ENCODE measurements at places on chromosomes 6 and 20. TPM values are rescaled to one million over a fixed set of nuclear protein-coding genes. Genes with fewer than 3 reads are reported as not detected.
A peak's percentile ranks its signal among the peaks of the same experiment; 100 is the strongest.

DNA sequence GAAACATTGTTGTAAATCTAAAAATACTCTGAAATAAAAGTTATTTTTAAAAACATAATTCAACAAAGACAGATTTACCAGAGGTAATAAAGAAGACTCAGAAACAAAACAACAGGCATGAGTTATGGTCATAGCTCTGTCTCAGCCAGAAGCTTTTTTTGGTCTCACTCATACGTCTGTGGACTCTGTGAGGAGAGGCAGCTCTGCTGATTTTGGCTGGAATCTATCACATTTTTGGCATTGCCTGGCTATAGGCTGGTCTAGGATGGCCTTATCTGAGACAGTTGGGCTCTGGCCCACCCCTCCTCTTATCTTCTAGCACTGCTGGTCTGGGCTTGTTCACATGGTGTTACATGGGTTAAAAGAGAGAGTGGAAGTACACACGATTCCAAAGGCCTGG, 514.0 kb upstream of the BTBD3 start:
- H3K4me3 ChIP-seq = no peak overlapping the region
- H3K27ac ChIP-seq = no peak overlapping the region
- H3K4me1 ChIP-seq = no peaks in the 10 kb centered on the region
- no peaks in the 10 kb centered on the region for H3K27me3 ChIP-seq

GRCh38 chr6:146974351-146974750, 229.9 kb upstream of the STXBP5 start:
- no peak overlapping the region for H3K4me3 ChIP-seq
- no peaks in the 10 kb centered on the region for H3K36me3 ChIP-seq
- no peak overlapping the region for H3K27ac ChIP-seq
- DNase-seq = no peak

DNA sequence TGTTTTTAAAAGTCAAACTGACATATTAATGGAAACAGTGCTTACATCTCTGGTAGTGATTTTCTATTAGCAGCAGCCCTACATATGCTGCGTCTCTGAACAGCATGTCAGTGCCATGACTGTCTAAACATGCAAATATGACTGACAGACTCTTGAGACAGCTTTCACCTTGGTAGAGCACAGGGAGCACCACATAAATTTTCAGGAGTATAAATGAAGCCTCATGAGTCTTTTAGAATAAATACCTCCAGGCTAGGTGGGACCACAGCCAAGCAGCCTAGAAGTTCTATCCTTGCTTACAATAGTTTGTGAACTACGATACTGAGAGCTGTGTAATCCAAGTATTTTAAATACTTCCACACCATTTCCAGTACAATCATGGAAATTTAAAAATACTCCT, 410.7 kb upstream of the RUNX2 start:
- H3K36me3 ChIP-seq = no peaks in the 10 kb centered on the region
- peaks cover 5% of the 10 kb centered on the region for H3K4me1 ChIP-seq
- DNase-seq = no peak
- H3K27ac ChIP-seq = no peak overlapping the region

GRCh38 chr6:36985417-36985807, 584 bp downstream of the MTCH1 start:
- H3K4me3 ChIP-seq = peak overlapping the region; percentile 99
- H3K27ac ChIP-seq = peak overlapping the region; percentile 99
- no peak for DNase-seq
- H3K36me3 ChIP-seq = peaks cover 3% of the 10 kb centered on the region

DNA sequence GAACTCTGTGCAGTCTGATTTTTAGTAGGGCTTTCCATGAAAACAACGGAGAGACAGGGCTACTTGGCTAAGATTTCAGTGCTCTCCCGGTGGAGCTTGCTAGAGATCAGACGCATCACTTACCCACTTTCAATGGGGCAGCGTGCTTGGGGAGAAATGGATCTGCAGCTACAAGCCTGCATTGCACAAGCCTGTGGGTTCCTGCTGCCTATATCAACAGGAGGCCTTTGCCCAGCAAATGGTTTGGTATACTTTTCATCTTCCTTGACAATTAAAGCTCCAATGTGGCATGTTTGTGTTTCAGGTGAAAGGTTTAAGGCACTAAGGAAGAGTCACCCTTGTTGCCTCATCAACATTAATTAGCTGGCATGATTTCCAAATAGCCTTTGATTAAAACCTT, 136.0 kb upstream of the FOXQ1 start:
- H3K4me3 ChIP-seq = no peak overlapping the region
- no peak overlapping the region for H3K27ac ChIP-seq
- no peak for DNase-seq

- peaks cover 6% of the 10 kb centered on the region for H3K4me1 ChIP-seq
- H3K27ac ChIP-seq = no peak overlapping the region
- peaks cover 84% of the 10 kb centered on the region for H3K27me3 ChIP-seq
- DNase-seq = no peak
- H3K4me3 ChIP-seq = no peak overlapping the region
- no peaks in the 10 kb centered on the region for H3K36me3 ChIP-seq
These were observed 750 bp upstream of the PAK5 start for GRCh38 chr20:9839626-9840025.

Gene LY6G6C
- 0.80 TPM for total RNA-seq

DNA sequence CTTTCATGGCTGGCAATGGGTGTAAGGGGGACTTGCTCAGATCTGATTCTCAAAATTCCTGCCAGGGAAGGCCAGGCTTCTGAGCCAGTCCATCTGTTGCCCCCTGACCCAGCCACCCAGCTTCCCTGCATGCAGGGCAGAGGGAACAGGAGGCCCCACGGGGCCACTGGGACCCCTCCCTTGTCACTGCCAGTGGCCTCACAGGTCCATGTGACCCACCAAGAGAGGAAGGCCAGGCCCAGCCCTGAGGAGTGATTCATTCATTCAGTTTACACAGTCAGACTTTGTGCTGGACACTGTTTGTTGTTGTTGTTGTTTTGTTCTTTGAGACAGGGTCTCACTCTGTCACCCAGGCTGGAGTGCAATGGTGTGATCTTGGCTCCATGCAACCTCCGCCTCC, 39.5 kb downstream of the UBE2V1 start:
- H3K36me3 ChIP-seq = no peaks in the 10 kb centered on the region
- no peaks in the 10 kb centered on the region for H3K27me3 ChIP-seq
- H3K4me1 ChIP-seq = peaks cover 3% of the 10 kb centered on the region
- H3K4me3 ChIP-seq = no peak overlapping the region
- no peak overlapping the region for H3K27ac ChIP-seq
- DNase-seq = no peak

DNA sequence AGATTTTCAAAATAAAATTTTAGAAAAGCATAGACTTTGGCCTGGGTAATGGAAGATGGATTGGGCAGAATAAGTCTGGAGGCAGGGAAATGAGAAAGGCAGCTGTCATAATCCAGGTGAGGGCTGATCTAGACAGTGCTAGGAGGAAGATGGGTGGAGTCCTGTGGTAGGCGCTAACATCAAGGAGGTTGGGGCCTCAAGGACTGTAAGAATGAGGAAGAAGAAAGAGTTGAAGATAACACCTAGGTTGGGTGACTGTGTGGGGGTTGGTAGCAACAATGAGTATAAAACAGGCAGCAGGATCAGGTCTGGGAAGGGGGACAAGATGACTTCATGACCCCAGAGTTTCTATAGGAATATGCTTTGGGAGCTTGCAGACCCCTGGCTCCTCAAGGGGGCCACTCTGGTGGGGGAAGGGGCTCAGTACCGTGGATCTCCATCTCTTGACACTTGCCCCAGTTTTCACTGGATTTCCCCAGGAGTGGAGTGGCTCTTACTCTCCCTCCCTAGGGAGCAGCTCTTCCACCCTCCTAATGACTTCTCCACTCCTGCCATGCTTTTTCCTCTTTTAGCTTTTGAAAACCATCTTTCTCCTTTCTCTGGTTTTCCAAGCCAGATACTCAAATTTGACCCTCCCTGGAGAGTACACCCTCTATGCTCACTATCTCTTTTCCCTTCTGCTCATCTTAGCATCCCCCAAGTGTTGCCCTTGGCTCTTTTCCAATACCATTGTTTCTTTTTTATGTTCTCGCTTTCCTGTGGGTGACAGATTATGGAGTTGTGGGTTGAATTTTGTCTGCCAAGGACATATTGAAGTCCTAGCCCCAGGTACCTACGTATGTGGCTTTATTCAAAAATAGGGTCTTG, 14.8 kb downstream of the TRIM31 start:
- no peak for DNase-seq
- peaks cover 78% of the 10 kb centered on the region for H3K27me3 ChIP-seq
- no peak overlapping the region for H3K27ac ChIP-seq
- peaks cover 18% of the 10 kb centered on the region for H3K4me1 ChIP-seq

DNA sequence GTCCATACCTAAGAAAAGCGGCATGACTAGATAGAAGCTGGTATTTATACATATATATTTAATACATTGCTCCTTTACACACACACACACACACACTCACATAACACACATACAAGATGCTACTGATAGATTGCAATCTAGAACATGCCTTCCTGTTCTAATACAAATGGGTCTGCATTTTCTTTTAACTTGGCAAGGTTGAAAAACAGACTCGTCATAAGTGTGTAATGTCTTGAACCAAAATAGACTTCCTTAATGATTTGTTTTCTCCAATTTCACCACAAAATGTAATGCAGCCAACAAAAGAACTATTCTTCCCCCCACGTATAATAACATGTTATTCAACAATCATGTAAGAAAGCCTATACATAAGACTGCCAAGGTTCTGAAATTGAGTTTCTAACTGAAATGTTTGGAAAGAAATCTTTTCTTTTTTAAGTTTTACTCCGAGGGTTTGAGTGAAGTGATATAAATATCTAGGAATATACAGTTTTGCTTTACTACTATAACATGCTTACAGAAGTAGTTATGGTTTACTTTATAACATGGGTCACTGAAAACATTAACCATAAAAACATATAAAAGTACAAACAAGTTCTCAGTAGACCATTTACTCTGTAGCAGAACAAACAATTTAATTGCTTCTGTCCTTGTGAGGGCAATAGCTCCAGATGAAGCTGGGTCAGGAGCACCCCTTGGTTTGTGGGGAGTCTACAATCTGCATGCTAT, 207.5 kb downstream of the FOXC1 start:
- DNase-seq = no peak
- H3K36me3 ChIP-seq = no peaks in the 10 kb centered on the region
- H3K27me3 ChIP-seq = no peaks in the 10 kb centered on the region
- H3K27ac ChIP-seq = no peak overlapping the region
- H3K4me3 ChIP-seq = no peak overlapping the region
- H3K4me1 ChIP-seq = peaks cover 4% of the 10 kb centered on the region

- no peaks in the 10 kb centered on the region for H3K27me3 ChIP-seq
- DNase-seq = peak; percentile 53
- H3K4me3 ChIP-seq = no peak overlapping the region
- H3K4me1 ChIP-seq = peaks cover 10% of the 10 kb centered on the region
These were observed 38.0 kb downstream of the RARS2 start for GRCh38 chr6:87551799-87552198.

GRCh38 chr6:156587751-156588301, 189.4 kb upstream of the ARID1B start:
- H3K27ac ChIP-seq = no peak overlapping the region
- H3K4me1 ChIP-seq = no peaks in the 10 kb centered on the region
- H3K36me3 ChIP-seq = no peaks in the 10 kb centered on the region

DNA sequence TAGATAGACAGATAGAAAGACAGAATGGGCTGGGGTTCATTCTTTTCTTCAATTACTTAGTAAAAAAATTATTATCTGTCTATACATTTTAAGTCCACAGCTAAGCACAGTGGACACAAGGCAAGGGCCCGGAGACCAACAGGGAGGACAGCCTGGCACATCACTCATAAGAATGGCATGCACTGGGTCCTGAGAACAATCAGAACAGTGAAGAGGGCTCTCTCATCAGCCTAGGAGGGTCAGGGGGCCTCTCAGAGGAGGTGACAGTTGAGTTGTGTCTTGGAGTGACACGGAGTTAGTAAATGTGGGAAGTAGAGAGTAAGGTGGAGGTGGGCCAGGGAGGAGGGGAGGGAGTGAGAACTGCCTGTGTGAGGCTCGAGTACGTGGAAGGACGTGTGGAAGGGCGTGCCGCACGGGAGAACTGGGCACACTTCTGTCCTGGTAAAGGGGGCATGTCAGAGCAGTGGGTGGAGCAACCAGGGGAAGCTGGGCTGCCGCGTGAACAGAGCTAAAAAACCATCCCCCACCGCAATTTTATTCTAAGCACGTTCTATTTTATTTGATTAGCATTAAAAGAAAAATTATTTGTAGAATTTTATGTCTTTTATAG, 45.1 kb upstream of the DSP start:
- no peak for DNase-seq
- no peaks in the 10 kb centered on the region for H3K4me1 ChIP-seq
- no peak overlapping the region for H3K4me3 ChIP-seq
- no peak overlapping the region for H3K27ac ChIP-seq
- H3K36me3 ChIP-seq = no peaks in the 10 kb centered on the region

GRCh38 chr6:97885325-97885724, 602.3 kb upstream of the MMS22L start:
- H3K27ac ChIP-seq = no peak overlapping the region
- H3K4me1 ChIP-seq = peaks cover 4% of the 10 kb centered on the region
- H3K4me3 ChIP-seq = no peak overlapping the region
- H3K27me3 ChIP-seq = no peaks in the 10 kb centered on the region
- no peaks in the 10 kb centered on the region for H3K36me3 ChIP-seq

DNA sequence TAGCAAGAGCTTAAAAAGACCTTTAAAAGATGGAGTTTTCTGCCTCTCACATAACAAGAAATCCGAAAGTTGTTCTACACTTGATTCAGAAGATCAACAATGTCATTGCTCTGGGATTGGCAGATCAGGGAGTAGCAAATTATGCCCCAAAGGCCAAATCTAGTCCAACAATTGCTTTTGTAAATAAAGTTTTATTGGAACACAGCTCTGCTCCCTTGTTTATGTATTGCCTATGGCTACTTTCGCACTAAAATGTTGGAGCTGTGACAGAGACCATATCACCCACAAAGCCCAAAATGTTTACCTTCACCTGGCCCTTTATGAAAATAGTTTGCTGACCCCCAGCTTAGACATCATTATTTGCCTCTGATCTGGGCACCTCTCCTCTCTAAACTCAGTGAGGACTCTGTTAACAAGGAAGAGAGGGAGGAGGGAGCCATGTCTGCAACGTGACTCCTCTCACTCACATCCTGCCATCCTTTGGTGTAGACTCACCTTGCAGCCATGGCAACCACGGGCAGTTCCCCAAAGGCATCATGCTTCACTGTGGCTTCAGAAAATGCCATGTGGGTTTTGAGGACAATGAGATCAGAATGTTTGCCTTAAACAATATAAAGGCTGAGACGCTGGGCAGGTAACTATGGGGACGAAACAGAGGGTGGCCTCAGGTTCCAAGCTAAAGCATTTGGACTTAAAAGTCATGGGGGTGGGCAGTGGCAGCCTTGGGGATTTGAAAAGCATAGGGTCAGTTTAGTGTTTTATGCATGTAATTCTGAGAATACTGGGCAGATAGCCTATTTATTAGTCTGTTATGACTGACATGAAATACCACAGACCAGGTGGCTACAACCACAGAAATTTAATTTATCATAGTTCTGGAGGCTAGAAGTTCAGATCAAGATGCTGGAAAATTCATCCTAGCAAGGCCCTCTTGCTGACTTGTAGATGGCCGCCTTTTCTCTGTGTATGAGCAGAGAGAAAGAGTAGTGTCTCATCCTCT, 149.7 kb upstream of the TNFAIP3 start:
- no peak for DNase-seq
- H3K4me3 ChIP-seq = no peak overlapping the region
- H3K27me3 ChIP-seq = peaks cover 12% of the 10 kb centered on the region

All from A673 (cell line).